ENCODE measurements at places on chromosomes 2 and 18.

GRCh38 chr2:2839782-2840531, 508.9 kb upstream of the MYT1L start:
- no peak for DNase-seq

GRCh38 chr18:76897257-76897656, 74.9 kb downstream of the ZNF236 start:
- DNase-seq: no peak

GRCh38 chr2:10406491-10407188, 41.5 kb downstream of the ODC1 start:
- no peak for DNase-seq

- DNase-seq: no peak
Observed at GRCh38 chr2:145344076-145344724, 824.3 kb upstream of the ZEB2 start.

GRCh38 chr18:31100436-31101182, 1.6 kb downstream of the DSC2 start:
- no peak for DNase-seq

GRCh38 chr2:218564056-218564455, 4.1 kb downstream of the USP37 start:
- DNase-seq: no peak

GRCh38 chr18:27501671-27502070, 316.6 kb upstream of the CHST9 start:
- DNase-seq: no peak

DNA sequence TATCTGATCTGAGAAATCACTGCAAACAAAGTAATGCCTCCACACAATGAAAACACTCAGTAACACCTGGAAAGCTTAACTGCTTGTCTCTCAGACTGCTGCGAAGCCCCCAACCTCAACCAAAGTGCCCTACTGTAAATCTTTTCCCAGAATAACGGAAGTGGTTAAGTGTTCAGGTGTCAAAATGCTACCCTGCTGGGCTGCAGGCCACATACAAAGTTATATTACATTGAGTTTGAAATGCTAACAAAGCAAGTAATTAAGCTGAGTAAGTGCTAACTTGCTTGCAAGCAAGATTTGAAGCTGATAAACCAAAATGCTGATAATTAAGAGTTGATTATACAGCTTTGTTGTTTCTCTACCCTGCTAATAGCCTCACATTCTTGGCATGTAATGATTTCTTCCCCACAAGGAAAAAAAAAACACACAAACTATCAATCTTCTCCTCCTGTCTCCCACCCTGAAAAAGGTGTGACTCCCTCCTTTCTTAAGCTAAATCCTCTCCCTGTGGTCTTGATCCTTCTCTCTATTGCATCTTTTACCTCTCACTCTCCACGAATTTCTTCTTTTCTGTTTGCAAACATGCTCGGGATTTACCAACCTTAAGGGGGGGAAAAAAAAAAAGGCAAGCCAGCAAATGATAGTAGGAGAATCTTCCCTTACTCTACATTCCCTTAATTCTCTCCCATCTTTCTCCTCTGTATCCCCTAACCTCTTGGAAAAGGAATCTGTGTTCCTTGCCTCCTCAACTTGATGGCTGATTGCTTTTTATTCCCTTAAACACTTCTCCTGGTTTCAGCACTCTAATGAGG, 266.8 kb upstream of the SIX3 start:
- no peak for DNase-seq

GRCh38 chr2:77147153-77147552, 375.0 kb downstream of the LRRTM4 start:
- DNase-seq: no peak

DNA sequence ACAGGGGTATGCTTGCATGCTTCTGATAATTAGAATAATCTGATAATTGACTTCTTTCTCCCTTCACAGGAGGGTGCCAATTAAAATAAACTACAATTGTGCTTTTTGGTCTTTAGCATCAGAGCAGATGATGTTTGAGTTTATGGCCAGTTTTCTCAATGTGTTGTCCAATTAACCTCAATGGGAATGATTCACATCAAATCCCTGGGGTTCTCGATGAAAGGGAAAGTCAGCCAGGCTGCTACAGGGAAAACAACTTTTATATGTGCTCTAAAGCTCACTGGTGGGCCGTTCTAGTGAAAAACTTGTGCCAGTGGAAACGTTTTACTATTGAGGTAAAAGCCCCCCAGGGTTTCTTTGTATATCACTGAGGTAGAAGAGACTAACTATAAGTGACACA, 887.3 kb upstream of the CRIM1 start:
- no peak for DNase-seq

DNA sequence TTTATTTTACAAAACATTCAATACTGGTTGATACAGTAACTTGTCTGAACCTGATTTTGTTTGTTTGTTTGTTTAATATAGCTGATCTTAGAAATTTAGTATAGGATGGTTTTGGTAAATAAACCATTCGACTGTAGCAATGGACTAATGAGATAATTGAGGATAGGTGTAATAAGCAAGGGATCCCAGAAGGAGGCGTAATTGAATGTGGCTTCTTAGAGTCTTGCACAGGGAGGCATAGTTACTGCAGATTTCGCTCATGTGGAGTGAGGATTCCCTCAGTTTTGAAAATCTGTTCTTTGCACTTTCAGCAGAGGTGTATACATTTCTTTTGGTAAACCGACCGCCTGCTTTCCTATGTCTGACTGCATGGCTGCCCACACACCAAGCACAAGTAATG, 709.6 kb downstream of the SOCS6 start:
- no peak for DNase-seq

GRCh38 chr2:49616800-49617199, 462.5 kb upstream of the FSHR start:
- no peak for DNase-seq

- DNase-seq: no peak
Observed at GRCh38 chr2:100791294-100791935, 28.5 kb upstream of the NPAS2 start.

DNA sequence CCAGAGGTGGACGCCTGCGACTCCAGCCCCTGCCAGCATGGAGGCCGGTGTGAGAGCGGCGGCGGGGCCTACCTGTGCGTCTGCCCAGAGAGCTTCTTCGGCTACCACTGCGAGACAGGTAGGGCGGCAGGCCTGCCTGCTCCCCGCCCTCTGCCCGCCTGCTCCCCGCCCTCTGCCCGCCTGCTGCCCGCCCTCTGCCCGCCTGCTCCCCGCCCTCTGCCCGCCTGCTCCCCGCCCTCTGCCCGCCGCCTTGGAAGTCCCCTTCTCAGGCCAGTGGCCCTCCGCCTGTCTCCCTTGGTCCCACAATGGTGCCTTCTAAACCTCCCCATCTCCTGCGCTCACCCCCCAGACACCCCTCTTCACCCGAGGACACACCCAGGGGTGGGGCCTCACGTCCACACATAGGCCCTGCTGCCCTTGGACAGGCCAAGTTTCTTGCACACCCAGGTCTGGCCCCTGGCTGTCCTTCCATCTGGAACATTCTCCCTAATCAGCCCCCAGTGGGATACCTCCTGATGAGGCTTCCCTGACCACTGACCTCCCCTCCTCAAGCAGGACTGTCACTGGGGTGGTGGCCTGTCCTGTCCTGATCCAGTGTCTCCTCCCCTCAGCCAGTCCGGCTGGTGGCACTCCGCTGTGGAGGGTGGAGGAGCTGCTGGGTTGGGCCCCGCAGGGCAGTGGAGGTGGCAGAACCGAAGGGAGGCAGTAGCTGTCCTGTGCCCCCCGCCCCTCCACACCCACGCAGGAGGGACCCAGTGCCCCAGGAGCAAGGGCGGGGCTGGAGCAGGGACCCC, 37.9 kb downstream of the MTERF4 start:
- no peak for DNase-seq

DNA sequence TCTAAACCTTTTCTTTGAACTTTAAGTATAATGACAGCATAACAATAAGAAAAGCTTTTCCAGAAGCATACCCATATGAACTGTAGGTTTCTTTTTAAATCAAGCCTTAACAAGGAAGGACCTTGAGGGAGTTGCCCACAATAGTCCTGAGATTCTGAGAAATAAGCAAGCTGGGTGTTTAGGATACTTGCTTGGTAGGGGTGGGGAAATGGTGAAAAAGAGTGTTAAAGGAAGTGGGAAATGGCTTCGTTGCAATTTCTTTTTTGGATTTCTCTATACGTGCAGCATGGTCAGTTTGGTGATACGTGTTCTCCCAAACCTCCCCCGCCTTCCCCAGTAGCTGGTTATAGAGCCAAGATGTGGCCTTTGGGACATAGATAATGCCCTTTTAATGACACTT, 17.2 kb downstream of the INSIG2 start:
- DNase-seq: no peak

DNA sequence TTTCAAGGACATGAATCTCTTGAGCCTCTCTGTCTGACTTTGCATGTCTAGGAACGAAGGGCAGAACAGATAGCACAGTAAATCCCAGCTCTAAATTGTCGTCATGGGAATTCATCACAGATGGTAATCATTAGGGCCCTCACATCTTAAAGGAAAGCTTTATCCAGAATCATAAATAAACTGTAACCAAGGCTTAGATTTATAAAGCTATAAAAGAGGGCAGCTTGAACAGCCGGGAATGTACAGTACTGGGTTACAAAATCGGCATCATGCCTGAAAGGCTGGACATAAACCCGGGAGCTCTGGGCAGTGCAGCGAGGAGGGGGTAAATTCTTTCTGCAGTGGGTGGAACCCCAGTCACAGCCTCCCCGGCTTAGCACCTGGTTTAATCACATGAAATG, 144.4 kb downstream of the GFPT1 start:
- no peak for DNase-seq

Measured in stimulated activated CD4-positive, alpha-beta T cell treated with anti-CD3 and anti-CD28 coated beads, Interleukin-1b, Interleukin-23, amount 100 ng/mL, for 24 hours (primary cell).